ENCODE measurements at places on chromosomes 7 and 10. TPM values are rescaled to one million over a fixed set of nuclear protein-coding genes. Genes with fewer than 3 reads are reported as not detected.

DNA sequence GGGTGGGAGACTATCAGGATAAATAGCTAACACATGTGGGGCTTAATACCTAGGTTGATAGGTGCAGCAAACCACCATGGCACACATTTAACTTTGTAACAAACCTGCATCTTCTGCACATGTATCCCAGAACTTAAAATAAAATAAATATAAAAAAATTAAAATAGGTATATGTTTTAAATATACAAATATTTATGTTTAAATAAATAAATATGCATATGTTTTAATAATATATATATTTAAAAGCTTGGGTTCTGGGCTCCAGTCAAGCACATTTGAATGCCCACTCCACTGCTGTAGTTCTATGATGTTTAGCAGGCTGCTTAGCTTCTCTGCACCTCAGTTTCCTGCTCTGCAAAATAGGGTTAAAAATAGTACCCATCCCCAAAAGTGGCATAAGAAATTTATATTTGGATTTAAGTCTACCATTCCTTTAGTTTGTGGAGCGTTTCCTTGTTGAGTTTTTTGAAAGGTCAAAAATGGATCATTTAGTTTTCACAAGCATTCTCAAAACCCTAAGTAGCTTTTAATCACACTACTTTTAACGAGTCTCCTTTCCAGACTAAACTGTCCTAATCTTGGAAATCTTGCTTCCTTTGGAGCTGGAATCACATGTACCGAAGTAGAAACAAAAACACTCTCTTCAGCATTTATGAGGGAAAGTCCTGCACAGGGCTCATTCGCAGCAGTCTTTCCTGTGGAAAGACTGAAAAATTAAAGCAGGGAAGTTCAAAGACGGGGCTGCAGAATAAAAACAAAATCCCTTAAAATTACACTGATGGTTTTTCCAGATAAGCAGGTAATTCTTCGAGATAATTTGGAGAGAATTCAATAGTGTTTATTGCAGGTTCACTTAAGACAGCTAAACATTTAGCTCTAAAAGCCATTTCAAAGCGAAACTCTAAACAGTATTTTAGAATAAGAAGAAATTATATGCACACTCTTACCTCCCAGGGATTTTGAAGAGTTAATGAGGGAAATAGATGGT, 111.7 kb upstream of the LYZL1 start:
- no peaks in the 10 kb centered on the region for H3K36me3 ChIP-seq
- H3K27me3 ChIP-seq: no peaks in the 10 kb centered on the region
- H3K4me1 ChIP-seq: no peaks in the 10 kb centered on the region

- H3K27me3 ChIP-seq: no peaks in the 10 kb centered on the region
- DNase-seq: peak; percentile 43
- H3K4me1 ChIP-seq: no peaks in the 10 kb centered on the region
- H3K4me3 ChIP-seq: no peak overlapping the region
- H3K36me3 ChIP-seq: no peaks in the 10 kb centered on the region
Measured at GRCh38 chr7:70654979-70655378, 477.0 kb upstream of the GALNT17 start.

GRCh38 chr10:126993208-126993607, 88.0 kb downstream of the DOCK1 start:
- no peak overlapping the region for H3K27ac ChIP-seq
- no peaks in the 10 kb centered on the region for H3K4me1 ChIP-seq
- H3K36me3 ChIP-seq: no peaks in the 10 kb centered on the region
- H3K4me3 ChIP-seq: no peak overlapping the region

DNA sequence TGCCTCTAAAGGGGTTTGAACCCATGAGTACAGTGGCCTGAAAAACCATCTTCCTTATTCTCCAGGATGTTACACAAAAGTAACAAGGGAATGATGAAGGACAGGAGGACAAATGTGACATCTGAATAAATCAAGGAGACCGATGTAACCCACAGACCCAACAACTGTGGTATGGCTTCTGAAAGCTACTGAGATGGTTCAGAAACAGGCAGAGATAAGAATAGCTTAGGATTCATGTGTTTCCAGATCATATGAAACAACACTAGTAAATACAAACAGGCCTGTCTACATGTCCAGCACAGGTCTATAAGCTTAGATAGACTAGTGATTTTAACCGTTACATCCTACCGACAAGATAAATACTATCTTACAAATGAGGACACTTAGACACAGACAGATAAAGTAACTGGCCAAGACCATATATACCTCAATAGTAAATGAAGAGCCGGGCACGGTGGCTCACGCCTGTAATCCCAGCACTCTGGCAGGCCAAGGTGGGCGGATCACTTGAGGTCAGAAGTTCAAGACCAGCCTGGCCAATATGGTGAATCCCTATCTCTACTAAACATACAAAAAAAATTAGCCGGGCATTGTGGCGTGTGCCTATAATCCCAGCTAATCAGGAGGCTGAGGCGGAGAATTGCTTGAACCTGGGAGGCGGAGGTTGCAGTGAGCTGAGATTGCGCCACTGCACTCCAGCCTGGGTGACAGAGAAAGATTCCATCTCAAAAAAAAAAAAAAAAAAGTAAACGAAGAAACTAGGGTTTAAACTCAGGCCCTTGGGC, 88.7 kb downstream of the SORBS1 start:
- H3K4me1 ChIP-seq: peaks cover 8% of the 10 kb centered on the region
- H3K27me3 ChIP-seq: no peaks in the 10 kb centered on the region
- no peak overlapping the region for H3K4me3 ChIP-seq

DNA sequence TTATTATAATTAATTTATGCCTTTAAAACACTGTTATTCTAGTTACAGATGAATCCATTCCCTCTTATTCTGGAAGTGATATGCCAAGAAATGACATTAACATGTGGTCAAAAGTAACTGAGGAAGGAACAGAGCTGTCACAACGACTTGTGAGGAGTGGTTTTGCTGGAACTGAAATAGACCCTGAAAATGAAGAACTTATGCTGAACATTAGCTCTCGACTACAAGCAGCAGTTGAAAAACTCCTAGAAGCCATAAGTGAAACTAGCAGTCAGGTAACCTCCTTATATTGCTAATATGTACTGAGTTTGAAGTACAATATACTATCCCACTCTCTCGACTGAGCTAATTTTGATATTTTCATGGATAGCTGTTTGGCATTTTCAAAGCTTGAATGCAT, 81.6 kb downstream of the CYP51A1 start:
- H3K4me3 ChIP-seq: no peak overlapping the region
- no peak overlapping the region for H3K27ac ChIP-seq
- H3K36me3 ChIP-seq: peaks cover 44% of the 10 kb centered on the region

GRCh38 chr10:77564731-77565589, 72.6 kb downstream of the KCNMA1 start:
- H3K36me3 ChIP-seq: no peaks in the 10 kb centered on the region
- H3K27me3 ChIP-seq: no peaks in the 10 kb centered on the region
- no peak overlapping the region for H3K27ac ChIP-seq

GRCh38 chr7:112205343-112206237, 609 bp downstream of the DOCK4 start:
- peak overlapping the region; percentile 89 for H3K4me3 ChIP-seq
- H3K36me3 ChIP-seq: no peaks in the 10 kb centered on the region
- H3K27me3 ChIP-seq: no peaks in the 10 kb centered on the region
- peak overlapping the region; percentile 83 for H3K27ac ChIP-seq
- H3K4me1 ChIP-seq: peaks cover 13% of the 10 kb centered on the region

GRCh38 chr7:36788825-36789470, 64.7 kb upstream of the AOAH start:
- H3K27ac ChIP-seq: peak overlapping the region; percentile 89
- no peaks in the 10 kb centered on the region for H3K36me3 ChIP-seq
- H3K4me3 ChIP-seq: no peak overlapping the region
- no peak for DNase-seq
- H3K4me1 ChIP-seq: peaks cover 27% of the 10 kb centered on the region

- peak overlapping the region; percentile 81 for H3K4me3 ChIP-seq
- peaks cover 48% of the 10 kb centered on the region for H3K36me3 ChIP-seq
- DNase-seq: peak; percentile 54
Measured at GRCh38 chr10:71769279-71769823, 4.0 kb downstream of the VSIR start.

DNA sequence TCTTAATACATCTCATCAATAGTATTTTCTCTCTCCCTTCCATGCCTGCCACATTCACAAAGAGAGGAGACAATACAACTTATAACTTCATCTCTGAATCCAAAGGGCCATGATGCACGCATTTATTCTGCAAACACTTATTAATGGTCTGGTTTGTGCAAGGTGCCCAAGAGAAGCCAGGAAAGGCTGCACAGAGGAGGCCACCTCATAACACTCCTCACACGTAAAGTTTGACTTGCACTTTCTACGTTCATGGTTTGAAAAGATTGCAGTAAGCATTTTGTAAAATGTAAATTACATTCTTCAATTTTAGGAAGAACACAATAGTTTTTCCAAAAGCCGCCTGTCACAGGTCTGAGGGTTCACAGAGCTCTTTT, 1.2 kb upstream of the PALS2 start:
- H3K27me3 ChIP-seq: peaks cover 34% of the 10 kb centered on the region
- H3K36me3 ChIP-seq: no peaks in the 10 kb centered on the region
- DNase-seq: no peak
- H3K27ac ChIP-seq: no peak overlapping the region
- H3K4me3 ChIP-seq: peak overlapping the region; percentile 78

DNA sequence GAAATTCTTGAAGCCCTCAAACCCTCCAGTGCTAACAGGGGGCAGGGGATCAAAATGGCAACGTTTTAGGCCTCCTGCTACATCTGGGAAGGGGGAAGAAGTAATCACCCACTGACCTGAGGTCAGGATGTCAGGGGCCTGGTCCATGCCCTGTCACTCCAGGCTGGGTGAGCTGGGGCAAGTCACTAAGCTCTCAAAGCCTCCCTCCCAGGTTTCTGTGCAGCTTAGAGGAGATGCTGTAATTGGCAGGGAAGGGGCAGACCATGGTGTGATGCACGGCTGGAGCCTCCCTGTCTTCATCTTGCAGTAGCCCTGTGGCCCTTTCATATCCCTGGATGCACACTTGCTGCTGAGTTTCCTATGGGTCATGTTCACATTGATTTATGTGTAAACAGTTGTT, 27.2 kb downstream of the LEP start:
- no peak overlapping the region for H3K27ac ChIP-seq
- H3K4me1 ChIP-seq: no peaks in the 10 kb centered on the region
- no peaks in the 10 kb centered on the region for H3K36me3 ChIP-seq
- no peak overlapping the region for H3K4me3 ChIP-seq
- no peak for DNase-seq
- peaks cover 22% of the 10 kb centered on the region for H3K27me3 ChIP-seq

GRCh38 chr7:69630292-69630691, 32.0 kb downstream of the AUTS2 start:
- H3K4me1 ChIP-seq: no peaks in the 10 kb centered on the region
- no peak overlapping the region for H3K4me3 ChIP-seq
- DNase-seq: no peak
- H3K36me3 ChIP-seq: no peaks in the 10 kb centered on the region

GRCh38 chr10:86345859-86346798, 20.5 kb downstream of the GRID1 start:
- no peak overlapping the region for H3K4me3 ChIP-seq
- H3K27ac ChIP-seq: no peak overlapping the region
- H3K4me1 ChIP-seq: no peaks in the 10 kb centered on the region

GRCh38 chr7:116802144-116802745, 60.1 kb upstream of the CAPZA2 start:
- no peaks in the 10 kb centered on the region for H3K4me1 ChIP-seq
- no peak overlapping the region for H3K27ac ChIP-seq
- H3K36me3 ChIP-seq: no peaks in the 10 kb centered on the region
- no peak for DNase-seq
- H3K4me3 ChIP-seq: no peak overlapping the region

DNA sequence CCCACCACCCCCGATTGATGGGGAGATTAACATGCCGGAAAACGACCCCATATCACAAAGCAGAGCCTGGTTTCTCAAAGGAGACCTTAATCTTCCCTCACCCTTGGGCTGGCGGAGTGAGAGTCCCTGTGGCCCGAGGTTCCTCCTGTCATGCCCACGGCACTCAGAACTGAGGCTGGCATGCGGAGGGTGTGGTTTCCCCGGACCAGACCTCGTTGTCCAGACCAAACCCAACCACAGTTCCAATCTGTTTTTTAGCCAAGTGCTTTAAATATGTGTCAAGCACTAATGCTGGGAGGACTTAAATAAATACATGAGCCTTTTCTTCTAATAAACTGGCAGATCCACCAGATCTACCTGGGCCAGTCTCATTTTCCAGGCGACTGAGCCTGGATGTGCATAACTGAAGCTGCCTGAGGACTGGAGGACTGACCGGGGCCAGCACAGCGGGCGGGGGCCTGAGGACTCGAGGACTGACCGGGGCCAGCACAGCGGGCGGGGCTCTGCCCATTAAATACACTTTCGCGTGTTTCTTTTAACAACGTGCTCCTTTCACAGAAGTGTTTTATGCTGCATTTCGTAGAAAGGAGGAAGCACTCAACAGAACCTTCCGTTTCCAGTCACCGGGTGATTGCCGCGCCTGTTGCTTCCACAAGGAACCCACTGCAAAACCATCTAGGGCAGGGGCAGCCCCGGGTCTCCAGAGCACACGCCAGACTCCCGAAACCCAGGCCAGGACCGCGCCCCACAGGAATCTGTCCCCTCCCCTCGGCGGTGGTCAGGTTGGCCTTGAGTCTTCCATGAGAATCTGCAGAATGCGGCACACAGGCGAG, 334.6 kb downstream of the PTPRN2 start:
- no peaks in the 10 kb centered on the region for H3K4me1 ChIP-seq
- peak; percentile 61 for DNase-seq
- H3K36me3 ChIP-seq: no peaks in the 10 kb centered on the region

- H3K27ac ChIP-seq: no peak overlapping the region
- H3K4me1 ChIP-seq: no peaks in the 10 kb centered on the region
- H3K27me3 ChIP-seq: no peaks in the 10 kb centered on the region
- no peaks in the 10 kb centered on the region for H3K36me3 ChIP-seq
- DNase-seq: no peak
Measured at GRCh38 chr7:141355032-141355431, 196.2 kb upstream of the AGK start.

DNA sequence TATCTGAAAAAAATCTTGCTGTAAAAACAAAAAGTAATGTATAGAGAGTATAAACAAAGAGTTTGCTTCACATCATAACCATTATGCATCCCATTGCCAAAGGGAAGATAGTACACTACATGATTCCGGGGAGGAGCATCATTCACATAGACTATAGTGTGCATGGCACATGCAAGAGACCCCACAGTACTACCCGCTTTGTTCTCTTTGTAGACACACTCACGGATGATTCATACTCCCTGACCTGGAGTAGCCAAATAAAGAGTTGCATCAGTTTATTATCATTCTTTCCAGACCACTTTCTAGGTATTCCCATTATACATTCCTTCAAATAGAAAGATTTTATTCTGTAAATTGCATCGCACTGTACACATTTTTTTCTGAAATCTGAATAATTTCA, 356.9 kb downstream of the PCDH15 start:
- no peak overlapping the region for H3K4me3 ChIP-seq
- no peaks in the 10 kb centered on the region for H3K4me1 ChIP-seq
- no peaks in the 10 kb centered on the region for H3K36me3 ChIP-seq
- H3K27me3 ChIP-seq: no peaks in the 10 kb centered on the region
- DNase-seq: no peak

Gene SEMA3D
- 210 TPM for total RNA-seq

Gene SPDYE8
- total RNA-seq: not detected

Gene CPA5
- total RNA-seq: not detected

Gene SLC26A5
- 0.52 TPM for total RNA-seq

Gene SERPINE1
- 11.0 TPM for total RNA-seq

Gene PRPF18
- 19.3 TPM for total RNA-seq

Gene ADAM8
- 177 TPM for total RNA-seq

Gene CRYGN
- total RNA-seq: 1.5 TPM

Gene GPR15LG
- not detected for total RNA-seq

Data from spleen (tissue), 13 donors.